Mesenteric fat pad (tissue), 1 donor: ENCODE measurements at places on chromosomes 4 and X. TPM values are rescaled to one million over a fixed set of nuclear protein-coding genes. Genes with fewer than 3 reads are reported as not detected.

Gene PFKFB1
- total RNA-seq, result 18.5 TPM

Gene ELF4
- total RNA-seq, result 14.3 TPM

Gene NMU
- not detected for total RNA-seq

Gene SNCA
- total RNA-seq, result 13.4 TPM
